ENCODE measurements at places on chromosomes 11 and 22.

DNA sequence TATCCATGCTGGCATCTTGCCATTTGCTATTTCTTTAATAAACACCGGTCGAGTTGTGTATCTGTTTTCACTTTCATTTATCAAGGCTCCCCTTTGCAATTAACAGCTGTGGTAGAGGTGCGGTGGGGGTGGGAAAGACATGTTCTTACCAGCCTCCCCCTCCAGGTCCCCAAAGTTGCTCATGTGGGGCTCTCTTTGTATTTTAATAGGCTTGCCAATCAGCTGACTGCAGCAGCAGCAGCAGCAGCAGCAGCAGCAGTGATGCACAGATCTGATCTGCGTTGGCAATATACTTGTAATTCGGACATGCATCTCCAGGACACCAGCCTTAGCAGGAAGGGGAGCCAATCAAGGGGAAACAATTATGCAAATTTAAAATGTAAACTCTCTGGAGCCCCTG is 40.3 kb upstream of the E2F8 start:
- DNase-seq, result peak; percentile 13

- peak; percentile 35 for DNase-seq
These were observed 120.5 kb downstream of the CACNA1I start for GRCh38 chr22:39690881-39691605.

DNA sequence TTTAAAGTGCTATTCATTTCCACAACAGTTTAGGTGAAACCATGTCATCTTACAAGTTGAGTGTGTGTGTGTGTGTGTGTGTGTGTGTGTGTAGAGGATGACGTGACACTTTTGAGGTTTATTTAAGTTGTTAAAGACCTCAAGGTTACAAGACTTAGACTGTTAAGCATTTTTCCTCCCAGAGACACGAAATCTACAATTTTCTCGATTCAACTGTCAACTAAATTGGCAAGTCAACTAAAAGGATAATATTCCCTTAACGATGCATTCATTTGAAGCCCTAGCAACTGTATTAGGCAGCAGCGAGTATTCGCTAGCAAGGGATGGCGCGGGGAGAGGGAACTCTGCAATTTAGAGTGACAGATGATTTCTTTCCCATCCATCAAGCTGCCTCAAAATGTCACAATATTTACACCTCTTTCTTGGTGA is 17.6 kb upstream of the BDNF start:
- peak; percentile 42 for DNase-seq

GRCh38 chr22:42905702-42906183 is 48.7 kb upstream of the ARFGAP3 start:
- no peak for DNase-seq

GRCh38 chr22:20037419-20037818 is 16.5 kb downstream of the TANGO2 start:
- no peak for DNase-seq

- DNase-seq, result no peak
These were observed 7.3 kb upstream of the EHF start for GRCh38 chr11:34613552-34614056.

DNA sequence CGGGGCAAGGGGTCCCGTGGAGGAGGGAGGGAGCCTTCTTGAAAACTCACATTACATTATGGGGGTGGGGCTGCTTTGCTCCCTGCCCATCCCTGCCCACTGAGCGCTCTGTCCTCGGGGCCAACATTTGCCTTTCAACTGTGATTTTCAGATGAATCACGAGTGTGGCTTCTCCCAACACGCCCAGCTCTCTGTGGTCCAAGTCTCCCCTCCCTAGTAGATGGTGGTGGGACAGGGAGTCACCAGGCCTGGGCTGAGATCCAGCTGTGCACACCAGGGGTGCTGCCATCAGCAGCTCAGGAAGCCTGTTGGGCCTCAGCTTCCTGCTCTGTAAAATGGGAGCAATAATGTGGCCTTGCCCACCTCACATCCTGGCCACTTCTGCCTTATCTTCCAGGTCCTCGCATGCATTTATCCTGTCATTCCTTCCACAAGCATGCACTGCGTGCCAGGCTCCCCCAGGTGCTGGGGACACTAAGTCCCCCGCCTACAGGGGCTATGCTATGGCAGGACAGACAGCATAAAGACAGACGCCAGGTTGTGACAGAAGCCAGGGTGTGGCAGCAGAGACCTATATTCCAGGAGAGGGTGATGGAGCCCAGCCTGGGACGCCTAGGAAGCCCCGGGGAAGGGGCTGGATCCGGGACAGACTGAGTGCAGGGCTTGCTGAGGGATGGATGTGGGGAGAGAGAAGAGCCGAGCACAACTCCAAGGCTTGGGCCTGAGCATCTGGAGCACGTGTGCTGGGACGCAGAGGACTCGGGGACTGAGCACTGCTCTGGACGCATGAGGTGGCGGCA is 30.5 kb downstream of the NFAM1 start:
- no peak for DNase-seq

- no peak for DNase-seq
These were observed at the start of gene MPZL2 for GRCh38 chr11:118263695-118264568. MPZL2 (minus strand) TSS chr11:118264297; CDS start chr11:118264153, 144 bp downstream.

DNA sequence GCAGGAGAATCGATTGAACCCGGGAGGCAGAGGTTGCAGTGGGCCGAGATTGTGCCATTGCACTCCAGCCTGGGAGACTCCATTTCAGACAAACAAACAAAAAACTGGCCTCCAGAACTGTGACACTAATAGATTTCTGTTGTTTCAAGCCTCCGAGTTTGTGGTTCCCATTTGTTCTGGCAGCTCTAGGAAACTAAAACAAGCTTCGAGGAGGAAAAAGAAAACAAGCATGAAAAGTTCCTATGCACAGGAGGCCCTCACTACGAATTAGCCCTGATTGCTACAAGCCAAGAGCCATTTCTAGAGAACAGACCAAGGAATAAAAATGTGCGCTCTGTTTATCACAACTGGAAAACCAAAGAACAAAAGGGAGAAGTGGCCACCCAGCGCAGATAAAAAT is 47.8 kb upstream of the SHANK2 start:
- no peak for DNase-seq

- DNase-seq, result no peak
These were observed 273.9 kb downstream of the SBF2 start for GRCh38 chr11:10019906-10020682.

DNA sequence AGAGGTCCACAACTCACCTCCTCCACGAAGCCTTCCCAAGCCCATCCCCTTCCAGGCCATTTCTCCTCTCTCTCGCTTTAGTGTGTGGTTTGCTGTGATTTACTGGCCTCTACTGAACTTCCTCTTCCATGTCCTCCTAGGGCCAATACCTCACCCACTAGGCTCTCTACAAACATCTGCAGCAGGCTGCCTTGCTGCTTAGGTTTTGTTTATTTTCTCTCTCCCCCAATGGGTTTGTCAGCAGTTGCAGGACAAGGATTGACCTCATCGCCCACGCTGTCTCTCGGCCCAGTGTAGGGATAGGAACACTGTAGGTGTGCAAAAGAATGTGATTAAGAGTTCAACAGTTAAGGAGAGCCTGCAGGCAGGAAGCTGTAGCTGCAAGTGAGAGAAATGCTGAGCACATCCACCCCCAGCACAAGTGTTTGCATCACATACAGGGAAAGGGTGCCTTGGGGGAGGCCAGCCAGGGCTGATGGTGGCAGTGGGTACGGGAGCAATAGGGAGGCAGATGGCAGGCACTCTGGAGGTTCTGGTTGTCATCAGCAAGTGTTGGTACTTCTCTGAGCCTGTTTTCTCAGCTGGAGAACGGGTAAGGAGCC is 1.4 kb downstream of the PC start:
- DNase-seq, result no peak

DNA sequence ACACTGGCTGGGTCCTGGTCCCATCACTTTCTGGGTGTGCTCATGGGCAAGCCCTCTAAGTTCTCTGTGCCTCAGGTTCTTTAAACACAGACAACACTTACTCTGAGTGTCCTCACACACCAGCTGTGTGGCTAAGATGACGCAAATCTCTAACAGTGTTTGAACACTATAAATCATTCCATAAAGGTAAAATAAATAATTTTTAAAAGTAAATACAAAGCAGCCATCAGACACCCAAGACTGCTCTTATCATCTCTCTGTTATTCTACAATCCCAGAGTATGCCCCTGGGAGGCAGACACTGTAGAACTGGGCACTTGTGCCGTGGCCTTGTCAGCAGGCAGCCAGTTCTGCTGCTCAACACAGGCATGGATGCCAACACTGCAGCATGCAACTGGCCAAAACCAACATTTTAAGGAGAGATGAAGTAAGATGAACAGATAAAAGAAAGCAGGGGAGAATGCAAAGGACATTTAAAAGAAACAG is 56.8 kb downstream of the RPL27A start:
- no peak for DNase-seq
